M059J (cell line): ENCODE measurements at places on chromosomes 11 and 22. TPM values are rescaled to one million over a fixed set of nuclear protein-coding genes. Genes with fewer than 3 reads are reported as not detected.
A peak's percentile ranks its signal among the peaks of the same experiment; 100 is the strongest.

DNA sequence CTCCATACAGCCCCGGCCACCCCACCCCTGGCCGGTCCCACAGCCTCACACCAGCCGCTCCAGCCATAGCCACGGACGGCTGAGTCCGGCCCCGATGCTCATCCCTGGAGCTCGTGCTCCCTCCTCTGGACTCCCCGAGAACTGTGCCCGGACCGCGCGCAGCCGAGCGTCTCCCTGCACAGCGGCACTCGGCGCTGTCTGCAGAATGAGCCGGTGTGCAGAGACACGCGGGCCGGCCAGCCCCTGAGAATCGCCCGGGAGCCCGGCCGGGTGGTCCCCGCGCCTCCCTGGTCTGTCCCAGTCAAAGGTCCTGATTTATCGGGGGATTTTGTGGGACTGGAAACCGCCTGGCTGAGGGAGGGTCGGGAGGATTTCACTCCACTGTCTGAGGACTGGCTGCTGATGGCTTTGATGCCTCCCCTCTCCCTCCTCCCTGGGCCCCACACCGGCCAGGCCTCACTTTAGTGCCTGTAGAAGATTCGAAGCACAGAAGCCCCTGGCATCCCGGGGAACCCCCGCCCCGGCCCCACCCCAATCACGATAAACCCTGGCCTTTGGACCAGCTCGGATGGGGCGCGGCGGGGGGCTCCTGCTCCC lies 102.7 kb downstream of the BRD1 start:
- DNase-seq, result peak; percentile 26

GRCh38 chr11:121067962-121068647 lies 32.9 kb upstream of the TECTA start:
- DNase-seq, result no peak

The OR51A2 gene
- not detected in 2 replicates for total RNA-seq

The C1QTNF6 gene
- 14.0 and 16.5 TPM in 2 replicates for total RNA-seq

The DEFB131B gene
- not detected in 2 replicates for total RNA-seq

The JOSD1 gene
- 53.3 and 68.9 TPM in 2 replicates for total RNA-seq

The IL17REL gene
- total RNA-seq, result not detected in 2 replicates

The POTEH gene
- total RNA-seq, result not detected in 2 replicates

The NRIP3 gene
- 30.5 and 35.6 TPM in 2 replicates for total RNA-seq
